ENCODE measurements at places on chromosomes 3 and 15.

- no peak for DNase-seq
Observed at GRCh38 chr3:133890972-133891644, 4.6 kb downstream of the RAB6B start.

GRCh38 chr3:121870717-121871116, 23.5 kb upstream of the SLC15A2 start:
- DNase-seq, result no peak

DNA sequence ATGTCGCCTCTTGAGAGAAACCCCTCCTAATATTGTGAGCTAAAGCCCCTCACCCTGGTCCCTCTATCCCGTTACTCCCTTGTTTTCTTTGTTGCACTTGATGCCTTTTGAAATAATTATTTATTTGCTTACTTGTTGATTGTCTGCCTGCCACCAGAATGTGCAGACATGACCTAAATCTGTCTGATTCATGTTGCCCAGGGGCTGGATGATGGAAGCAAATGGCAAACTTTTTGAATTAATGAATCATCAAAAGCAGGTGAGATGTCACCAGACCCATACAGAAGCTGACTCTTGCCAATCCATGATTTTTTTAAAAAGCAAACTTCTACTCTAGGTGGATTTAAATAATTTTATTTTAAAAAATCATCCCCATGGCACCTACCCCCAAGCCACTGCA, 49.3 kb downstream of the GRIP2 start:
- DNase-seq, result no peak

GRCh38 chr3:13083898-13084297, 10.7 kb upstream of the IQSEC1 start:
- no peak for DNase-seq
